ENCODE measurements at places on chromosomes 3 and 15.

GRCh38 chr15:80893777-80894176 lies 95.8 kb downstream of the MESD start:
- DNase-seq, result no peak

GRCh38 chr3:150727653-150728502 lies 24.2 kb upstream of the ERICH6 start:
- no peak for DNase-seq

- DNase-seq, result no peak
Measured at GRCh38 chr3:108887777-108888176, 65.2 kb downstream of the TRAT1 start.

- DNase-seq, result no peak
Measured at GRCh38 chr15:51119120-51119519, 24.4 kb upstream of the TNFAIP8L3 start.

DNA sequence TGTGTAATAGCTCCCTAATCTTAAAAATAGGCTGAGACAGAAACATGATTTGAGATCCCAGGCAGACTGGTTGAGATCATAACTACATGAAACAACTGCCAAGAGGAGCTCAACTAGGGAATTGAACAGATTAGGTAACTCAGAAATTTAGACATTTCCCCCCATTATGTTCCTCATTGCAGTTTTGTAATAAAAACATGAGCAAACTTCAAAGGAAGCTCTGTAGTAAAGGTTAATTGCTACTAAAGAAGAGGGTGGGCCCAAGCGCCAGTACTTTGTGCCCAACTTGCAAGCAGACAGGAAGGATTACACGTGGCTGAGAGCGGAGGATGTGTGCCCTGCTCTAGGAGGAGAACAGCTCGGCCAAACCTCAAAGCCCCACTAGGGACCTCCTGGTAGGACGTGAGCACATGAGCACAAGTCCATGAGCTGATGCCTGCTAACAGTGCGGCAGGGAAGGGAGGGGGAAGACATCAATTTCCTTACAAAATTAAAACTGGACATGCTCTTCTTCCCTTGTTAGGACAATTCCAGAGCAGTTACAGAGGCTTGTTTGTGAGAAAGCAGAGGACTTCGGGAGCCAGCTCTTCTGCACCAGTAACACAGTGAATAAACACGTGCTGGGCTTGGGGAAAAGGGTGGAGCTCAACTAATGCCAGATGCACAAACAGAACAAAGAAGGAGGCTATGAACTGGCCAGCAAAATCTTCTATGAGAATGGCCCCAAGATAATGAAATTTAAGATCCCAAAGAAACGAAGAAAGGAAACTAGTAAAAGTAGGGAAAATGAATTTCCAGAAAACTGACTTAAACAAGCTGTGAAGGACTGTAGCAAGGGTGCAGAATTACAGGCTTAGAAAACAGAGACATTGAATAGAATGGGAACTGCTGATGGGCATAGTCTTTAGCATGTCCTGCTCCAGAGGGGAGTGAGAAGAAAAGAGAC lies 275.5 kb downstream of the MECOM start:
- no peak for DNase-seq

GRCh38 chr3:129974564-129974832 lies at the start of gene TRH:
TRH (plus strand) TSS chr3:129974720; CDS start chr3:129975817, 1,097 bp downstream.
- DNase-seq, result no peak

- DNase-seq, result no peak
Measured at GRCh38 chr15:101277943-101278564, 769 bp upstream of the SELENOS start.

GRCh38 chr15:52095597-52096262 lies 16.8 kb downstream of the BCL2L10 start:
- DNase-seq, result no peak

GRCh38 chr3:197956626-197956988 lies 3.4 kb upstream of the LMLN start:
- no peak for DNase-seq

GRCh38 chr3:99466331-99466730 lies 172.1 kb upstream of the COL8A1 start:
- no peak for DNase-seq

DNA sequence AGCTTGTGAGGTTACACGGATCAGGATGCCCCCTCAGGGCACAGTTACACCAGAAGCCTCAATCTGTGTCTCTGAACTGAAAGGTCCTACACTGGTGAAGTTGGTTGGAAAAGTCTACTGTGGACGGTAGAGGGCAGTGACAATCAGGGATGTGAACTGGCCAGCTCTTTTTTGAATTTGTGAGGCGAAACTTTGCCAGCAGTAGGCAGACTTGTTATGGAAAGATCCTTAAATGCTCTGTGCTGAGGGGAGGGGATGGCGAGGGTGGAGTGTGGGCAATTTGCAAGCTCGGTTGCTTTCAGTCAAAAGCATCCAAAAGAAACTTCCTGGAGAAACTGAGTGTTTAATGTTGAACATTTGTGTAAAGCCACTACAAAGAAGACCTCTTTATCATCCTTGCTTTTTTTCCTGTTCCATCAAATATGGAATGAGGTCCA lies 127.4 kb upstream of the ABHD17C start:
- DNase-seq, result no peak

- DNase-seq, result no peak
Measured at GRCh38 chr3:100614941-100615340, 5.5 kb downstream of the ADGRG7 start.

DNA sequence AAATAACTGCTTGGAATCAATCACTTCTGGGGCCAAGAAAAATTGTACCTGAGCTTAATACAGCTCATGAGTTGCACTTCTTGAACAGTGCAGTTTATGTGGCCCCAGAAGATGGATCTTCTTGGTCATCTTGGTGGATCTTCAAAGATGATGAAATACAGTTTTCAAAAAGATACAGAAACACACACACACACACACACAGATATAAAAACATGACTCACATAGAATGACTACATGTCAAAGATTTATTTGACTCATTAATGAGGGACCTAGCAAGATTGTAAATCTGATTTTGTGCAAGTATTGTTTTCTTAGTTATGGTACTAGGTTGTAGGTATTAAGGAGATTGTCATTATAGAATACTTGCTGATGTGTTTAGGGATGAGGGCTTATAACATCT lies 32.6 kb downstream of the PDCD6IP start:
- no peak for DNase-seq

DNA sequence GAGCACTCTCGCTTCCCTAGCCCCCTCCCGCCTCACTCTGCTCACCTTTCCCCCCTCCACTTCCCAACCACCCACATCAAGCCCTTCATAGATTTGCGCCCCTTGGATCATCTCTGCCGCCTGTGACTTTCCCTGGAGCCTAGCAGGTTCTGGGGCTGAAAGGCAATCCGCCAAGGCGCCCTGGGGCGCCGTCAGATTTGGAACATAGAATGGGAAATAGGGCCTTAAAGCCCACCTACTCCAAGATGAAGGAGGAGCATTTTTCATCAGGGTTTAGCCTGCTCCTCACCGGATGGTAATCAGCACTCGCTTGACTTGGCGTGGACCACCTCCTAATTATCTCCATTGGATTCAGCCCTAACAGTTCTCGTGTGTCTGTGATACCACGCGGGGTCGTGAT lies 1.3 kb downstream of the CPNE4 start:
- DNase-seq, result no peak

DNA sequence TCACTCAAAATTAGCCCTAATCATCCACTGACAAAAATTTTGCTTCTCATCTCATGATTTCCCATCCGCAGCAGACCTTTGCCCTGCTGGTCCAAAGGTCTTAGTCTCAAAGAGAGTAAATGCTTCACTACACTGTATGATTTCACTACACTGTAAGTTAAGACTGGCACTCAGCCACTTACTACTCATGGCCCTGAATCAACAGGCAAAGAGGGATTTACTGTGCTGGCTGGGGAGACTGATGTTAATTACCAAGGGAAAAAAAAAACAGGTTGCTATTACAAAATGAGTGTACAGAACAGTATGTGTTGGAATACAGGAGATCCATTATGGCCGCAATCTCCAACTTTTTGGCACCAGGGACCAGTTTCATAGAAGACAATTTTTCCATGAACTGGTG lies 214.8 kb downstream of the ZMAT3 start:
- no peak for DNase-seq

GRCh38 chr15:81596159-81596865 lies 222.3 kb upstream of the TMC3 start:
- no peak for DNase-seq

- no peak for DNase-seq
Measured at GRCh38 chr15:40087068-40087810, 21.4 kb downstream of the BMF start.

DNA sequence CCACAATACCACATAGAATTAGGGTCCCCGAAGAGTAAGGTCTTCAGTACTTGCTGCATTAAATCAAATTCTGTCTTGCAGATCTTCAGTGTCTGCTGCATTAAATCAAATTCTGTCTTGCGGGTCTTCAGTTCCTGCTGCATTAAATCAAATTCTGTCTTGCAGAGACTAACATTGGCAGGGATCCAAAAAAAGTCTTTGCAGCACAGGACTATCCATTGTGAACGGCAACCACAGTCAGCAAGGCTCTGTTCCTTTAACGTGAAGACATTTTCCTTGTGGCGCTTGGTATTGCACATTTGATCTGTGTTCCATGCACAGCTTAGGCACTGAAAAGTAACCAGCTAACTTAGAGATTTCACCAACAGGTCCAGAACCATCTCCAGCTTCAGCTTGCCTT lies 46.8 kb upstream of the POMGNT2 start:
- DNase-seq, result no peak

- no peak for DNase-seq
Measured at GRCh38 chr3:161700998-161701397, 204.4 kb downstream of the OTOL1 start.

GRCh38 chr3:16183601-16184270 lies 9.3 kb downstream of the GALNT15 start:
- no peak for DNase-seq

DNA sequence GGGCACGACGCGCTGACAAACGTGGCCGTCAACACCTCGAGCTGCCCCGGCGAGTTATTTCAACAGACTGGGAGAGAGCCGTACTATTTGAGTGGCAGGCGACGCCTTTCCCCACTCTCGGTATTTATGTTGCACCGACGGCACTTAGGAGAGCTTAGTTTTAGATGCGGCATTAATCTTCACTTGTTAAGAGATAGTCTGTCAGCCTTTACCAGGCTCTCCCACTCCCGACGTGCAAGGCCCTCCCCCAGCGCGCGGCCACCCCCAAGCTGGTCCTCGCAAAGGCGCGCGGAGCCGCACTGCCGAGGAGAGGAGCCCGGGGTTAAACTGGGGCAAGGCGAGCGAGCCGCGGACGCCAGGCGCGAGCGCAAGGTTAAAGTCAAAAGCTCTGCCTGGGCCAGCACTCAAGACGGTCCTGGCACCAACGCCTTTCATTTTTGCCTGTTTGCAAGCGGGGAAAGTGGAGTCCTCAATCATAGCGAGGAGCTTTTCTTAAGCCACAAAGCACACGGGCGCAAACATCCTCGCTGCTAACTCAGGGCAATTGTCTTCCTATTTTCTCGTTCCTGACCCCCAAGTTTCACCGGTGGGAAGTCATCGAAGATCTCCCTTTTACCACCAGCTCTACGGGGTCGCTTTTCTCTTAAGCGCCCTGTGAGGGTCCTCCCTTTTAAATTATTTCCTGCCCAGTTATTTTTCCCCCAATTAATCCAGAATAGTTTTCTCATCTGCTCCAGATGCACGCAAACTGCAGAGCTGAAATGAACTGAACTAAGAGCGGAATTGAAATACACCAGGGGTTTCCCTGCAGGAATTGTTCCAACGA lies 86.6 kb downstream of the NR2F2 start:
- no peak for DNase-seq

DNA sequence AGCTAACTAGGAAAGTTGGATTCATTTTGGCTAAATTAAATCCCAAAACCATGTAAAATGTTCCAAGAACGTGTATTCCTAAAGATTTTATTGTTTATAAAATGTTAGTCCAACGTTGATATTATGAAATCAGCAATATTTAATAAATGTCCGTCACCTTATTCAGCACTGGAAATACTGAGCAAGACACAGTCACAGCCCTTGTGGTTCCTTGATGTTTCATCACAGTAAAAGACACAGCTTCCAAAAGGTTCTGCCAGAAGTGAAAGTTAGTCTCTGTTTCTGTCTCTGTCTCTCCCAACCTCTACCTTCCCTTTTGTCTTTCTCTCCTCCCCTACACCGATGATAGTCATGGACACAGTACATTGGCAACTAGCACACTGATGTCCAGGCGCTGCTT lies 82.2 kb upstream of the BOC start:
- no peak for DNase-seq

- no peak for DNase-seq
Measured at GRCh38 chr3:81974751-81975150, 213.3 kb upstream of the GBE1 start.

GRCh38 chr3:186516646-186517045 lies 27.5 kb downstream of the CRYGS start:
- no peak for DNase-seq

- no peak for DNase-seq
Measured at GRCh38 chr15:77415450-77416147, 4.3 kb downstream of the PEAK1 start.

GRCh38 chr3:161371441-161372320 lies at the start of gene SPTSSB:
SPTSSB (minus strand) TSS chr3:161371517; CDS start chr3:161346323, 25,194 bp downstream.
- DNase-seq, result peak; percentile 72

GRCh38 chr3:11096266-11097139 lies 57.8 kb upstream of the HRH1 start:
- DNase-seq, result peak; percentile 82

GRCh38 chr15:98955961-98956723 lies 51.5 kb downstream of the PGPEP1L start:
- DNase-seq, result no peak

DNA sequence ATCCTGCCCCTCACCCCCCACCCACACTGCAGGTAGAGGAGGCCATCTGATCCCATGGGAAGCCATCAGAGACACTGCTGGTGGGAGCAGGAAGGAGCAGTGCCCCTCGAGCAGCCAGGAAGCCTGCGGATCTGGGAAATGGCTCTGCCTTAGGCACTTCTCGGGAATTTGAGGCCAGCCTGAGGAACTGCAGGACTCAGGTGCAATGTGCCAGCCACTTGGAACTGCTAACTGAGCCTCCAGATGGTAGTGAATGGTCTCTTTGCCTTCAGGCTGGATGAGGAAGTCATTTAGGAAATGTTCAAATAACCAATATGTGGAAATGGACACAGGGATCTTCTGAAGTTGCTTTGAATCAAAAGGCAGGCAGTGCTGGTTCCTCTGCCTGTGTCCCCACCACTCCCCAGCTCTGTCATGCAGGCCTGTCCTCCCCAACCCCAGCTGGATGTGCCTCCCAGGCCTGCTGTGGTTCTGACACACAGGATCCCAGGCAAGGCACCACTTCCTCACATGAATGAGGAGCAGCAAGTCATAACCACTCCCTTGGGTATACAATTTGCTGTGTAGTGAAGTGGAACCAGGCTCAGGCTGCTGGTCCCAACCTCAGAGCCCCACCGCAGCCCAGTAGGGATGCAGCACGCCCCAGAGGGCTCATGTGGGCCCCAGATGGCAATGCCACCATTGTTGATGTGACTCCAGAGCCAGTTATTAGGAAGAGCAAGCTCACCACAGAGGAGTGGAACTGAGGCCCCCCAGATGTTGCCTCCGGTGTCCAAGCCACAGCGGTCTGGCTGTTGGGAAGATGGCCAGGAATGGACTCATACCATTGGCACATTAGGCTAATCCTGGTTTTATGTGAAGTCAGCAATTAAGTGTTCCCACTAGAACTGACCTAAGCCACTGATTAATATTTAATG lies 46.5 kb upstream of the LIMD1 start:
- no peak for DNase-seq

Measured in activated T-cell treated with anti-CD3 and anti-CD28 coated beads, Interleukin-2, amount 50 U/mL, for 24 hours (primary cell).